ENCODE measurements at places on chromosomes 5 and 9.

GRCh38 chr9:87276327-87276841, 221.3 kb upstream of the DAPK1 start:
- DNase-seq: no peak

- DNase-seq: no peak
Observed at GRCh38 chr5:8695902-8696845, 827.2 kb downstream of the MTRR start.

DNA sequence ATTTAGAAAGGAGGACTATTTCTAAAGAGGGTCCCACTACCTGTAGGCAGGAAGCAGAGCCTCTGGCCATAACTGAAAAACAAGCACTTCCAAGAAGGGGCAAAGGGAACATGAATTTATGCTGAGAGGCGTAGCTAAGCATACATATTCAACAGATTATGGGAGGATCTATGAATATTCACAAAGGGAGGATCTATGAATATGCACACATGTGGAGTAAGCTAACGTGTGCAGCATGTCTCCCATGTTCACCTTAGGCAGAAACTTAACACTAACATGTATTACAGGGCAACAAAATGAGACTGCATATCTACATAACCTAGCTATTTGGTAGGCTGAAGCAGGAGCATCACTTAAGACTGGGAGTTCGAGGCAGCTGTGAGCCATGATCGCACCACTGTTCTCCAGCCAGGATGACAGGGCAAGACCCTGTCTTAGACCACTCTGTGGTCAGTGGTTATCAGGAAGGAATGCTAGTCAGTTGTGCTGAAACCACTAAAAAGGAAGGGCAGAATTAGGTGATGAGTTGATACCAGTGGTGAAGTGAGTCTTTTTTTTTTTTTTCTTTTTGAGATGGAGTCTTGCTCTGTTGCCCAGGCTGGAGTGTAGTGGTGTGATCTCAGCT, 20.8 kb downstream of the FXN start:
- no peak for DNase-seq

GRCh38 chr5:169650701-169651331, 13.7 kb downstream of the DOCK2 start:
- no peak for DNase-seq

DNA sequence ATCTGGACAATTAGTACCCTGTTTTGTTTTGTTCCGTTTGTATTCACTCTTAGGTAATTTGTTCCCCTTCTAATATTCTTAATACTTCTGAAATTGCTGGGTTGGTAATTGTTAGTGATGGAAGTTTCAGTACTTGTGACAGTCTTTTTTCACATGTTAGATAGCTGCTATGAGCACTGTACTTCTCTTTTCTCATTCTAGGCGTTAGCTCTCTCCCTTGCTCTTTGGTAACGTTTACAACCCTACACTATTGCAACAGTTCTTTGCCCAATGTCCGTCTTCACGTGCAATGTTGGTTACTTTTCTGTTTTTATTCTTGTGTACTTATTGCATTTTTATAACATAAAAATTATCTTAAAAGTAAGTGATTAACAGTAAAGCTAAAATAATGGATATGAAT, 1509.0 kb downstream of the MAT2B start:
- DNase-seq: no peak

DNA sequence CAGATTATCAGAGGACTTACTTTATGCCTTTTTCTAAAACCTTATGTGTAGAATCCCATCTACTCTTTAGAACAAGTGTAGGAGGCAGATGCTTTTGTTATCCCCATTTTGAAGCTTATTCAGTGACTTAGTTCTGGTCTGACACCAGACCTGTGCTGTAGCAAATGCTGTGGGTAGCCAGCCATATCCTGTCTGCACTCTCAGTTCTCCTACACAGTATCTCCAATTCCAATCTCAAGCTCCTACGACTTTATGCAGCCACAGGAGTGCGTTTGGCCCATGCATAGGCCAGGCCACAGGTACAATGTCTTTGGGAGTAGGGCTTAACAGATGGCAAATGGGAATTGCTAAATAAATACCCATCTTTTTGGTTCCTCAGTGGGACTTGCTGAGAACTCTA, 292.6 kb downstream of the MCTP1 start:
- no peak for DNase-seq

GRCh38 chr9:3914416-3914815, 385.5 kb downstream of the GLIS3 start:
- DNase-seq: no peak

DNA sequence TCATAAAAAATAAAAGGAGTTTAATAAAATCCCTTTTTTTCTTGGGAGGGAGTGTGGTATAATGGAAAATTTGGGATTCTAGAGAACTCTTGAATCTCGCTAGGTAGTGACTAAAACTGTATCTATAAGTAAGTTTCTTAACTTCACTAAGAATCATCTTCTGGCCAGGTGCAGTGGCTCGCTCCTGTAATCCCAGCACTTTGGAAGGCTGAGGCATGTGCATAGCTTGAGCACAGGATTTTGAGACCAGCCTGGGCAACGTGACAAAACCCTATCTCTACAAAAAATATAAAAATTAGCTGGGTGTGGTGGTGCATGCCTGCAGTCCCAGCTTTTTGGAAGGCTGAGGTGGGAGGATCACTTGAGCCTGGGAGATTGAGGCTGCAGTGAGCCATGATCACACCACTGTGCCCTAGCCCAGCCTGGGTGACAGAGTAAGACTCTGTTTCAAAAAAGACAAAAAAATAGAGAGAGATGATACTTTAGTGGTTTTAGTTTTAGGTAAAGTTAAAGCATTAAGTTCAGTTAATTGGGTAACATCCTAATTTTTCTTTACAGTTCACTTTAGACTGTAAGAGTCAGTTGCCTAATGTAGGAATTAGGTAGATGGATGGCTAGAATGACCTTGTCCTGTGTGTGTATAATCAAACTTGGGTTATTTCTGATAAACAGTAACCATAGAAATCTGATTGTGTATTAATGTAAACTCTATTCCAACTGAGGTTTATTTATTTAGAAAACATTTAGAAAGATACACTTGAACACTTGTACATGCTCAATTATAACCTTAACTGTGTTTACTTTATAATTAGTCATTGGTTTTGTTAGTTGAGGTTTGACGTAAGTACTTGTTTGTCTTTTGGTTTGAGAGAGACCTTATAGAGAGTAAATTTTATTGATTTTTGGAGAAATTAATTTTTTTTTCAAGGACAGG, 17.8 kb downstream of the UNC13B start:
- DNase-seq: no peak

DNA sequence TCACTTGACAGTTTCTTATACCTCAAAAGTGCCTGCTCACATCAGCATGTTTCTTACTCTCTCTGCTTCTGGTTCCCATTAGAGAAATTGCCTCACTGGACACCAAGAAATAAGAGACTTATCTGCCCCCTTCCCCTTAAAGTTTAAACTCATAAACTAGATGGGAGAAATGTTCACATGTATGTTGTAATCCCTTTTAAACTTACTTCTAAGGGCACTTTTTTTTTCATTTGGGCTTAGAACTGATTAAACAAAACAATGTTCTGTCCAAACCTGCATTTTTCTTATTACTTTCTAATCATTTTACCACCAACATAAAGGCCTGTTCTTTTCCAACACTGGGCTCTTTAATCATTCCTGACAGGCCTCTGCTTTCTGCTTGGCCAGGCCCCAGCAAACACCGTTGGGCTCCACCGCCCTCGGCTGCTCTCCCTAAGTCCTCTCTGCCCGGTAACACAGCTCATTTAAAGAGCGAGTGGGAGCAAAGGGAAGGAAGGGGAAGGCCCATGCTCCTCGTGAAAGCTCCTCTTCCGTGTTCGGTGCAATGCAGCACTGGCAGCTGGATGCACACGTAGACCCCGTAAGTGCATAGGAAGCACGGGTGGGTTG, 53.4 kb downstream of the ROR2 start:
- no peak for DNase-seq

DNA sequence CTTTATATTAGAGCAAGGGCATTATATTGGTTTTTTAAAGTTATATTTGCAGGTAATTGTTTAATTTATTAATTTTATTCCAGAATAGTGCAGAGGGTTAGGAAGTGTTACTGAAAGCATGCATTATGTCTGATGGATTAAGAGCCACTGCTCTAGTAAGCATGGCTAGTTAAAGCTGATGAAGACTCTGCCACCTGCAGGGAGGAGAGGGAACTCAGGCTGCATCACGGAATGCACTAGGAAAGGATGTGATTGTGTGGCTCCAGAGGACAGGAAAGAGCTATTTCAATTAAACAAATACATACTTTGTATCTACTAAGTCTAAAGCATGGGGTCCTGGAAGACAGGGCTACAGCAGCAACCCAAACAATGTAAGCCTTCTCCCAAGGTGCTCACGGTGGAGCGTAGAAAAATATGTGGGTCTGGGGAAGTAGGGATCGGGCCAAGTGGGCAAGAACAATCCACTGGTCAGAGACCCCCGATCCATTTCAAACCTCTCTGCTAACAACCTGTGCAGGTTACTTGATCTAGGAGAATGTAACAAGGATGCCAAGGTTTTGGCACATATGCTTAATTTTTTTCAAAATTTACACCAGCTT, 15.3 kb upstream of the GRXCR2 start:
- DNase-seq: no peak

All from T1000 (cell line).